GM23338 (cell line): ENCODE measurements at places on chromosomes 6 and 20. TPM values are rescaled to one million over a fixed set of nuclear protein-coding genes. Genes with fewer than 3 reads are reported as not detected.

DNA sequence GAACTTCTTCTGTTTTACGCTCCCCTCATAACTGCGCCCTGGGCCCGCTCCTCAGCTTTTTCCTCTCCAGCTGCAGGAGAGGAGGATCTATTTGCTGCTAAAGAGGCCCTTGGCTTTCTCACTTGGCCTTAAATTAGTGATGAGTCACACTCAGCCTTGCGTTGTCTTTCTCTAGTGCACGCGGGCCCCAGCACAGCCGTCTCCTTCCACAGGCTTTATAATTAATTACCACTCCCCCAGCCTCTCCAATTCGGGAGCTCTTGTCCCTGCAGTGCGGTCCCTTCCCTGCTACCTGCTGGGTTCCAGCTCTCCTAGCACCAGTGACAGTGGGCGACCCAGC is 25.2 kb downstream of the PACSIN1 start:
- no peak for DNase-seq
- H3K4me3 ChIP-seq = no peak overlapping the region
- no peak overlapping the region for H3K27ac ChIP-seq
- no peaks in the 10 kb centered on the region for H3K27me3 ChIP-seq
- peaks cover 3% of the 10 kb centered on the region; the same call in 1 of the 2 replicates for H3K4me1 ChIP-seq

- H3K4me1 ChIP-seq = no peaks in the 10 kb centered on the region
- no peaks in the 10 kb centered on the region for H3K36me3 ChIP-seq
- no peak overlapping the region for H3K27ac ChIP-seq
- no peak overlapping the region for H3K4me3 ChIP-seq
Measured at GRCh38 chr6:11346516-11346915, 114.0 kb upstream of the NEDD9 start.

DCDC2 gene
- 0.50 and 0.59 TPM in 2 replicates for total RNA-seq

SOX18 gene
- total RNA-seq = 0.21 TPM in 1 of 2 replicates, not detected in the other

DNA sequence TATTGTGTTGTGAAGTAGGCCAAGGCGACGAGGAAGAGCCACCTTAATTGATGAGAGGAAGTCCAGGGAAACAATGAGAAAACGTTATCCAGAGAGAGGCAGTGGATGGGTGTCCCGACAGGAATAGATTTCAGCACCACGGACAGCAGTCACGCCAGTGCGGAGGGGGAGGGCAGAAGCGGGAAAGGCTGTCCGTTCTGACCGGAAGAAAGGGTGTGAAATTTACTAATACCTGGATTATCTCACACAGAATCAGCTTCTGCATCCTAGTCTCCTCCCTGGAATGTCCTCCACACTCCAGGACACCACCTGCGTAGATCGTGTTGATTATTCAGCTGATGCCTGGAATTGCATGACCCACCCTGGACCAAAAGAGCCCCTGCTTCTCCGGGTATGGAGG is 7.4 kb upstream of the BPIFA3 start:
- no peaks in the 10 kb centered on the region for H3K27me3 ChIP-seq
- no peak overlapping the region for H3K27ac ChIP-seq
- no peaks in the 10 kb centered on the region for H3K36me3 ChIP-seq
- no peaks in the 10 kb centered on the region for H3K4me1 ChIP-seq

GRCh38 chr6:162572240-162572639 is 155.3 kb downstream of the PRKN start:
- no peak overlapping the region for H3K27ac ChIP-seq
- no peak overlapping the region for H3K4me3 ChIP-seq
- no peaks in the 10 kb centered on the region for H3K4me1 ChIP-seq
- no peaks in the 10 kb centered on the region for H3K36me3 ChIP-seq
- DNase-seq = no peak

GRCh38 chr20:33796263-33796906 is 14.8 kb upstream of the CHMP4B start:
- peak; percentile 31 for DNase-seq
- no peaks in the 10 kb centered on the region for H3K4me1 ChIP-seq
- H3K36me3 ChIP-seq = no peaks in the 10 kb centered on the region
- no peaks in the 10 kb centered on the region for H3K27me3 ChIP-seq
- H3K4me3 ChIP-seq = no peak overlapping the region

MAP1LC3A gene
- 9.5 and 15.9 TPM in 2 replicates for total RNA-seq

SGK2 gene
- 0.08 and 0.42 TPM in 2 replicates for total RNA-seq

- no peaks in the 10 kb centered on the region for H3K4me1 ChIP-seq
- no peak for DNase-seq
- no peaks in the 10 kb centered on the region for H3K27me3 ChIP-seq
- H3K36me3 ChIP-seq = no peaks in the 10 kb centered on the region
Measured at GRCh38 chr6:2810092-2810671, 31.5 kb downstream of the SERPINB1 start.

- no peaks in the 10 kb centered on the region for H3K4me1 ChIP-seq
- no peak for DNase-seq
- no peaks in the 10 kb centered on the region for H3K27me3 ChIP-seq
- no peak overlapping the region for H3K27ac ChIP-seq
Measured at GRCh38 chr6:150336299-150336698, 32.5 kb upstream of the IYD start.

DNA sequence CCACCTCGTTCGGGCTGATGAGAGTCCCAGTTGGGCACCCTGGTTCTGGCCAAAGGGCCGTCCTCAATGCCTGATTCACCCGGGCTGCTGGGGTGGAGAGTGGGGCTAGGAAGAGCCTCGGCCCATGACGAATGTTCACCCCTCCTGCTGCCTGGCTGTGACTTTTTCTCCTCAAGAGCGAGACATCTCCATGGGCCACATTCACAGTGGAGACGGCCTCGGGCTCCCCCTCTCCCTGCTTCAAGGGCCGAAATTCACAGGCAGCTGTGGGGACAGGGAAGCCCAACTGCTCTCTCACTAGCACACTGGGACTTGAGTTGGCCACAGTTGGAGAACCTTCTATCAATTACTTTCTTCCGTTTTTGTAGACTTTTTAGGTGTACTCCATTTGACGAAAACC is 138.0 kb downstream of the SYNDIG1 start:
- no peak overlapping the region for H3K4me3 ChIP-seq
- H3K4me1 ChIP-seq = peaks cover 14% of the 10 kb centered on the region
- H3K27me3 ChIP-seq = no peaks in the 10 kb centered on the region
- H3K36me3 ChIP-seq = no peaks in the 10 kb centered on the region
- no peak overlapping the region for H3K27ac ChIP-seq
- no peak for DNase-seq

DNA sequence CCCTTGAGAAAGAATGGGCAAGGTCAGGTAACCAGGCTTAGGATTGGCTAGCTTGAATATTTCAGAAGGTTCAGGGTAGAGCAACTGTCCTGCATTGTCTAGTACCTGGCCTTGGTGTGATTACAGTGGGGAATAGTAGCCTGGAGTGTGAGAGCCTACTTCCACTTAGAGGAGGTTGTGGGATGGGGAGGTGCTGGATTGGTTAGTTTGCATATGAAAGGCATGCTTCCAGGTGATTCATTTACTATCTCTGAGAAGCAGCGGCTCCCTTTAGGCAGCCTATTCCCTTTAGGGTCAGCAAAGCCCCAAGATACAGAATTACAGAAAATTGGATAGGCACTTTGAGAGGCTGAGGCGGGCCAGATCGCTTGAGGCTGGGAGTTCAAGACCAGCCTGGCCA is 25.0 kb upstream of the SCGN start:
- no peak overlapping the region for H3K4me3 ChIP-seq
- H3K36me3 ChIP-seq = no peaks in the 10 kb centered on the region

- no peaks in the 10 kb centered on the region for H3K36me3 ChIP-seq
- H3K27me3 ChIP-seq = no peaks in the 10 kb centered on the region
- DNase-seq = no peak
- H3K27ac ChIP-seq = no peak overlapping the region
Measured at GRCh38 chr20:2300002-2300401, 4.2 kb downstream of the TGM3 start.

GRCh38 chr6:133609415-133610226 is 279.3 kb upstream of the TCF21 start:
- H3K27ac ChIP-seq = no peak overlapping the region
- no peak overlapping the region for H3K4me3 ChIP-seq

SUN5 gene
- total RNA-seq = not detected in 2 replicates

DNA sequence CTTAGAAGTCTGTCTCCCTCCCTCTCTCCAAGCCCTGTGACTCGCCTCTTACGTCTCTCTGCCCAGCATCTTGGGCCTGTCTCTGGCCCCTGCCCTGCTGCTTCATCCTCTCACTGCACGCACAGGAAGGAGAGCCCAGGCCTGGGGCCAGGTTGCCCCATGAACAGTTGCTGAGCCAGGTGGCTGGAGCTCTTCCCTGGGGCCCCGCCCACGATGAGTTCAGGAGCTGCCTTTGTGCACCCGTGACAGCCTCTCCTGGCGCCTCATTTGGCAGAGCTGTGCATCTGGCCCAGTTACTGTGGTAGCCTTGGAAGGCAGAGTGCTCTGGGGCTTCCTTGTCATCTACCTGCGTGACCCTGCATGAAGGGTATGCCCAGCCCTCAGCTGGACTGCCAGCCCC is 44.5 kb downstream of the SLC52A3 start:
- peaks cover 9% of the 10 kb centered on the region for H3K4me1 ChIP-seq
- H3K36me3 ChIP-seq = no peaks in the 10 kb centered on the region
- no peak overlapping the region for H3K4me3 ChIP-seq
- H3K27ac ChIP-seq = no peak overlapping the region
- DNase-seq = peak; percentile 58
- peaks cover 21% of the 10 kb centered on the region for H3K27me3 ChIP-seq

GRCh38 chr6:77430504-77430903 is 32.8 kb downstream of the HTR1B start:
- no peak for DNase-seq
- H3K4me3 ChIP-seq = no peak overlapping the region
- H3K27ac ChIP-seq = no peak overlapping the region
- H3K27me3 ChIP-seq = no peaks in the 10 kb centered on the region
- H3K36me3 ChIP-seq = no peaks in the 10 kb centered on the region

RNF182 gene
- total RNA-seq = 8.1 and 9.8 TPM in 2 replicates

SLC52A3 gene
- 3.6 and 4.5 TPM in 2 replicates for total RNA-seq

- H3K27me3 ChIP-seq = no peaks in the 10 kb centered on the region
- DNase-seq = no peak
- H3K4me3 ChIP-seq = no peak overlapping the region
- H3K36me3 ChIP-seq = no peaks in the 10 kb centered on the region
- H3K27ac ChIP-seq = 0 out of 2 replicates have a peak overlapping the region, but pooled peaks have one; percentile 4
- H3K4me1 ChIP-seq = no peaks in the 10 kb centered on the region
Measured at GRCh38 chr6:131823276-131823902, 15.6 kb downstream of the ENPP1 start.

DNA sequence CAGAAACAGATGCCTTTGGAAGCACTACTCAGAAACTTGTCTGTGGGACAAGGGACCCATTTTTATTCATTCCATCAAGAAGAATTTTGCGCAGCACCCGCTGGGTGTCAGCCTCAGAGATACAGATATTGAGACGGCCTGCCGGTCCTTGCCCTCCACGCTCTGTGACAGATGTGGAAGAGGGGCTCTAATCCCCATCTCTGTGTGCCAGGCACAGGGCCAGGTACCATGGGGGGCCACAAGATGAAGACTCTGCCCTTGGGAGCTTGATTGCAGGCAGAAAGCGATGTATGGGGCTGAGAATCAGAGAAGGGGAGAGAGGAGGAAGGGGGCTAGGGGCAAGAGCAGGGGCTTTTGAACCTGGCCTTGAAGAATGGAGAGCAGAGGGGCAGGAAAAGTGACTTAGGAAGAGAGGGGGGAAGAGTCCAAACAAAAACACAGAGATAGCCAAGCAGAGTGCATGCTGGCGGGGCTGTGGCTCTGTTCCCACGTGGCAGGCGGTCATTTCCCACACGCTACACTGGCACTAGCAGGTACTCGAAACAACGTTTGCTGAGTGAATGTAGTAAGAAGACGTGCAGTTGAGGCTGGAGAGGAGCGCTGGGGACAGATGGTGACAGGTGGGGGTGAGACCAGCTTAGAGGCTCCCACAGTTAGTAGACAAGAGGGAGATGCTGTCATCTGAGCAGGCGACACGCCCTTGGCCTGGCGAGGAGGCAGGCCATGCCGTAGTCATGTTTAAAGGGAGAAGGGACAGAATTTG is 170.3 kb upstream of the SNX9 start:
- no peaks in the 10 kb centered on the region for H3K27me3 ChIP-seq
- H3K36me3 ChIP-seq = no peaks in the 10 kb centered on the region
- H3K4me3 ChIP-seq = no peak overlapping the region
- no peak overlapping the region for H3K27ac ChIP-seq

GRCh38 chr6:41100871-41101287 is 28.1 kb downstream of the NFYA start:
- peak overlapping the region; percentile 45 for H3K4me3 ChIP-seq
- DNase-seq = peak; percentile 98
- peaks cover 9% of the 10 kb centered on the region for H3K27me3 ChIP-seq
- H3K4me1 ChIP-seq = peaks cover 13% of the 10 kb centered on the region
- peaks cover 37% of the 10 kb centered on the region for H3K36me3 ChIP-seq

EPPIN gene
- 0.04 TPM in 1 of 2 replicates, not detected in the other for total RNA-seq

- no peak overlapping the region for H3K27ac ChIP-seq
- no peaks in the 10 kb centered on the region for H3K36me3 ChIP-seq
- H3K4me3 ChIP-seq = no peak overlapping the region
- no peaks in the 10 kb centered on the region for H3K27me3 ChIP-seq
- H3K4me1 ChIP-seq = no peaks in the 10 kb centered on the region
Measured at GRCh38 chr6:111057074-111057752, 30.1 kb upstream of the SLC16A10 start.

RBPJL gene
- total RNA-seq = 0.66 and 1.4 TPM in 2 replicates

DNA sequence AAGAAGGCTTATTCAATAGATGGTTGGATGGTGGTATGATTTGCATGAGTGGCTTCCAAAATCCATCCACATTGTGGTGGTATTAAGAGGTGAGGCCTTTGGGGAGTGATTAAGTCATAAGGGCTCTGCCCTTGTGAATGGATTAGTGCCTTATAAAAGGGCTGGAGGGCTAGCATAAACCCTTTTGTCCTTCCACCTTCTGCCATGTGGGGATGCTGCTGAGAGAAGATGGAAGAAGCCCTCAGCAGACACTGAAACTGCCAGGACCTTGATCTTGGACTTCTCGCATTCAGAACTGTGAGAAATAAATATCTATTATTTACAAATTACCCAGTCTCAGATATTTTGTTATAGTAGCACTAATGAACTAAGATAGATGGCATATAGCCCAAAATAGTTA is 27.8 kb upstream of the SRPK1 start:
- no peak overlapping the region for H3K4me3 ChIP-seq
- H3K27ac ChIP-seq = no peak overlapping the region
- H3K27me3 ChIP-seq = no peaks in the 10 kb centered on the region
- peak; percentile 75 for DNase-seq

DNA sequence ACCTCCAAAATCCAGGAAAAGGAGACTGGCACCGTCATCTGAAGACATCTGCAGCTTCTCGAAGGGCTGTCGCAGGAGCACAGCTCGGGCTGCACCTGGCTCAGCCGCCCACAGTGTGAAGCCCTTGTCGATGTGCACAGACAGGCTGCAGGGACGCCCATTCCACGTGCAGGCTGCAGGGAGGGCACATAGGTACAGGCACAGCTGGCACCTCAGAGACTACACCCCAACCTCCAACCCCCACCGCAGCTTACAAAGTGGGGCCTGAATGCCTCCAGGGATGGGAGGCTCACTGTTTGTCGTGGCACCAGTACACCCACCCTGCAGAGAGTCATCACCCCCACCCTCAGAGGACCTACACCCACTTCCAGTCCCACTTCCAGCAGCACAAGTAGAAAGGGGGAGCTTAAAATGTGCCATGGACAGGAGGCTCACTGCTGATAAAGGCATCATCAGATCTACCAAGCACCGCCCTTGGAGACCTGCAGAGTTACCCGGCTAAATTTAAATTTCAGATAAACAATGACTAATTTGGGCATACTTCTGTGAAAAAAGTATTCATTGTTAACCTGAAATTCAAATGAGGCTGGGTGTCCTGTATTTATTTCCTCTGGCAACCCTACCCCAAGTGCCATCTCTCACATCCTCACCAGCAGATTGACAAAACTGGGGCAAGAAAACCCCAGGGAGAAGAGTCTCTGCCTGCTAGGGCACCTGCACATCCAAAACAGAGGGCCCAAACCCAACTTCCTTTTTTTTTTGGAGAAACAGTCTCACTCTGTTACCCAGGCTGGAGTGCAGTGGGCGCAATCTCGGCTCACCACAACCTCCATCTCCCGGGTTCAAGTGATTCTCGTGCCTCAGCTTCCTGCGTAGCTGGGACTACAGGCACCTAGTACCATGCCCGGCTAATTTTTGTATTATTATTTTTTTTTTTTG is 7.7 kb upstream of the CDK5RAP1 start:
- no peaks in the 10 kb centered on the region for H3K36me3 ChIP-seq
- no peak overlapping the region for H3K27ac ChIP-seq
- no peak for DNase-seq
